Stimulated activated CD8-positive, alpha-beta memory T cell treated with anti-CD3 and anti-CD28 coated beads, Interleukin-15, amount 100 ng/mL, for 4 hours (primary cell): ENCODE measurements at places on chromosomes 7 and 10.

GRCh38 chr7:29017713-29018112 lies 59.6 kb upstream of the TRIL start:
- DNase-seq, result no peak

GRCh38 chr7:7129381-7129780 lies 53.0 kb upstream of the C1GALT1 start:
- DNase-seq, result no peak

DNA sequence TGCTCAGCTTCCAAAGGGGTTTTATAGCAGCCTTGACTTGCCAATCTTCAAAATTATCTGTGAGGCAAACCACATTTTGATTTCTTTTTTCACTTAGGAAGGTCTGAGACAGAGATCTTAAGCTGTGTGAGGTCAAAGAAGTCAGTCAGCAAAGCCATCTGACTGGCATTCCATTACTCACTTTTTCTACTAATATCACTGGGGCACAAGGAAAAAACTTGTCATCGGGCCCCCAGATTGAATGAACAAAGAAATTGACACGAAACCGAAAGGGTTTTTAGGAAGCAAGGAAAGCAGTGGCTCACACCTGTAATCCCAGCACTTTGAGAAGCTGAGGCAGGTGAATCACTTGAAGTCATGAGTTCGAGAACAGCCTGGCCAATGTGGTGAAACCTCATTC lies 78.5 kb upstream of the FRMD4A start:
- DNase-seq, result no peak

DNA sequence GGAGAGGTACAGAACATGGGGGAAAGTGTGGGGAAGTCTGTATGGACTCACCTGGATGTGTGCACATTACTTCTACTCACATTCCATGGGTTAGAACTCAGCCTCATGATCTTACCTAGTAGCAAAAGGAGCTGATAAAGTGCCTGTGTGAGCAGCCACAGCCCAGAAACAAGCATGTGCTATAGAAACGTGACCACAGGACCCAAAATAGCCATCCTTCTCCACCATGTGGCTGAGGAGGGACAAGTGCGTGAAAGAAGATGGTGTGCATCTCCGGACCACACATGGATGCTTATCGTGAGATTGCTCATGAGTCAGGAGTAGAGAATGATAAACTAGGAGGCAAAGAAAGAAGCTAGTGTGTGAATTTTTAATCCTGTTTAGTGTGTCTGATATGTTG lies 336.4 kb upstream of the PLXDC2 start:
- no peak for DNase-seq

GRCh38 chr7:130461272-130461671 lies 20.5 kb upstream of the CEP41 start:
- no peak for DNase-seq

GRCh38 chr10:63431962-63432797 lies 33.6 kb downstream of the JMJD1C start:
- no peak for DNase-seq

DNA sequence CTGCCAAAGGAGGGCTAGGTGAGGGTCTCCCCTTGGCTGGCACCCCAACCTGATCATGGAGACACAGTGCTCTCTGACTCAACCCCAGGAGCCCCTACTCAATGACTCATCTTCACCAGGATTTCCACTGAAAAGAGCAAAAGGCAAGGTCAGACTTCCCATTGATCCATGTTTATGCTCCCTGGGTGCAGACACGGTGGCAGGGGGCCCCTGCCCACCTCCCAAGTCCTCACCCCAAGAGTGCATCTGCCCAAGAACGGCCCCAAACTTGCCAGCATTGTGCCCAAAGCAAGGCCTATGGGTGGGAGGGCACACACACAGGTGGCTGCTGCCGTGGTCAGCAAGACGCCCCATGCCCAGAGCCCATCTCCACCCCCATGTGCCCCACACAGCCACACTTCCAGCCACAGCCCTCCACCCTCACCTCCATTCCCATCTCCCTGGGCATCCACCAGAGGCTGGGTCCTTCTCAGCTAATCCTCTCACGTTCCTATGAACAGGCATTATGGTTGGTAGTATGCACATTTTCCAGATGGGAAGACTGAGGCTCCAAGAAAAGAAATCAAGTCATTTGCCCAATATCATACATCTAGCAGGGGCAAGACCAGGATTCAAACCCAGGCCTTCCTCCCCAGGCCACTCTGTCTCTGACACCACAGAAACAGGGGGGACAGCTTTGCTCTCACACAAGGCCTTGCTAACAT lies 31.3 kb downstream of the FAM53B start:
- no peak for DNase-seq

- DNase-seq, result no peak
These were observed 47.2 kb downstream of the LRRC20 start for GRCh38 chr10:70335246-70335613.

- no peak for DNase-seq
These were observed 137.9 kb downstream of the ELFN1 start for GRCh38 chr7:1807821-1808600.

- DNase-seq, result no peak
These were observed 474.2 kb downstream of the ADRA2A start for GRCh38 chr10:111551001-111551400.

- no peak for DNase-seq
These were observed 38.0 kb downstream of the ZNRF2 start for GRCh38 chr7:30322271-30323005.
